ENCODE measurements at places on chromosomes 2 and 18.

- DNase-seq, result no peak
These were observed 46.7 kb upstream of the ITGA6 start for GRCh38 chr2:172380436-172381274.

GRCh38 chr2:37080266-37080665 is 3.9 kb downstream of the HEATR5B start:
- DNase-seq, result no peak

GRCh38 chr18:55875371-55875901 is 287.4 kb upstream of the TCF4 start:
- no peak for DNase-seq

- DNase-seq, result no peak
These were observed 63.5 kb upstream of the ARL5A start for GRCh38 chr2:151891566-151892194.

DNA sequence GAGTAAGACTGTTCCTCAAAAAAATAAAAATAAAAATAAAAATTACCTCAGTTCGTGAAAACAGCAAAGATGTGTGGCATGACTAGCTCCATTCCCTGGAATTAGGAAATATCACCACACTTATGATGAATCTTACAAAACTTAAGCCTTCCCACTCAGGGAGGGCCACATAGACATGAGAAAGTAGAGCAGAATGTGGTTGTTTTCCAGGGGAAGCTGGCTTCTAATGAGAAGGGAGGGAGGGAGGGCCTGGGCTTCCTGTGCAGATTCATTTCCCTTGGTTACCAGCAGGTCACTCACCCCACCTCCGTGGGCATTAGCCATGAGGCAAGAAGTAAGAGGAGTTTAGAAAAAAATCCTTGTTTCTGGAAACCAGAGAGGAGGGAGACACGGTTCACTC is 95.9 kb upstream of the RMDN2 start:
- DNase-seq, result no peak

DNA sequence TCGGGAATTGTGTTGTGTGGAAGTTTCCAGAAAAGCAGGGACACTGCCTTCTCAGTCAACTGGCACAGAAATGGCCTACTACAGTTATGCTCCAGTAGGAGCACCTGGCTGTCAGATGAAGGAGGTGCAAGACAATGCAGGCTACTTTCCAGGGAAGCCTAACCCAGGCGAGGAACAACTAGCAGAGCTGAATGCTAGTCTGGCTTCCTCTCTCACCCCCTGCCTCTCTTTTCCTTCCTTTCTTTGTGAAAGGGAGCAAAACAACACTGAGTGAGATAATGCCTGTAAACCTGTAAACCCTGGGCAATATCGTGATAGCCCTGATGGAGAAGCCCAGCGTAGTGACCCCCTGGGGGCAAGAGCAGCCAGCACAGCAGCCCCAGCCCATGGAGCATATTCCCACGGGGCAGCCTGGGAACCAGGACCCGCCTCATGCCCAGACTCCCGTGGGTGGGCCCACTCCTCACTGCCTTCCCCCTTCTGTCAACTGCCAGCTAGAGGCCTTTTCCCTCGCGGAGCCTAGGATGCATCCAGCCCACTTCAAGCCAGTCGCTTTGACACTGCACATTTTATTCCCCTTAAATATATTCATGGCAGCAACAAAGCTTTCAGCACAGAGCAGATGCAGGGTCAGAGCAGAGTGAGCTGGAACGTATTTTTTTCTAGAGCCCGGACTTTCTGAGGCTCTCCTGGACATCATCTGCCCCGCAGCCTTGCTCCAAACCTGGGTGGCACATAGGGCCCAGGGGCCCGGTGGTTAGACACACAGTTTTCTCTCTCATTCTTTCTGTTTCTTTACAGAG is 77.0 kb downstream of the PDCL3 start:
- DNase-seq, result no peak

- DNase-seq, result no peak
These were observed 24.4 kb upstream of the ITGB6 start for GRCh38 chr2:160224507-160224906.

- no peak for DNase-seq
These were observed 31.5 kb upstream of the HAAO start for GRCh38 chr2:42823744-42824453.

DNA sequence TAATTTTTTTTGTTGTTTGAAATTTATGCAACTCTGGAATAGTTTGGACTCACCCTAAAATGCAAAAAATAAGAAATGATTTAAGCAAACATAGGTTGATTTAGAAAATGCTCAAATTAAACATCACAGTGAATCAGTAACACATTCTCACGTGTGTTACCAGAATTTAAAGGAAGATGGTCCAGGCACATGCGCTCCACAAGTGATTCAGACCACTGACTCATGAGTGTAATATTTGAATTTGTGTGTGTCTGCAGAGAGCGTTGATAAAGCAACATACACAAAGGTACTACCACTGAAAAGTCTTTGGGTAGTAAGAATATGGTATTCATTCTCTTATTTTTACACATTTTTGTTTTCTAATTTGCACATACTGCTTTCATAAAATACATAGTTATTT is 7.9 kb downstream of the SS18 start:
- no peak for DNase-seq

GRCh38 chr2:60106836-60107529 is 446.5 kb downstream of the BCL11A start:
- no peak for DNase-seq
